ENCODE measurements at places on chromosomes 2 and 18.

DNA sequence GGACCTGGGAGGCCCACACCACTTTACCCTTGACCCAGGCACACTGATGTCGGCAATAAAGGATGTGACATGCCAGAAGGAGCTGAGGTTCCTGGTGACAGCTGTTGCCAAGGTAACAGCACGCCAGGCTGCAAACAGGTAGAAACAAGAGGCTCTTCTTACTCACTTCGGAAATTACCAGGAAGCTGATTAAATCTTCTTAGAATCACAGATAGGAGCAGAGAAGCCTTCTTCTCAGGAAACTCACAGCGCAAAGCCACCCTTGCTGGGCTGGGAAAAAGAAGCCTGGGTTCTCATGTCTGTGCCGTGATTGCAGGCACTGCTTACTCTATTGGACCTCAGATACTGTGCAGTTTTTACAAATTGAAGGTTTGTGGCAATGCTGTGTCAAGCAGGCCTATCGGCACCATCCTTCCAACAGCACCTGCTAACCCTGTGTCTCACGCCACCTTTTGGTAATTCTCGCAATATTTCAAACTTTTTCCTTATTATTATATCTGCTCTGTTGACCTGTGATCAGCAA lies 61.0 kb upstream of the TAF1B start:
- no peaks in the 10 kb centered on the region for H3K36me3 ChIP-seq
- no peak overlapping the region for H3K4me3 ChIP-seq
- H3K4me1 ChIP-seq = peaks cover 19% of the 10 kb centered on the region
- H3K27ac ChIP-seq = no peak overlapping the region

DNA sequence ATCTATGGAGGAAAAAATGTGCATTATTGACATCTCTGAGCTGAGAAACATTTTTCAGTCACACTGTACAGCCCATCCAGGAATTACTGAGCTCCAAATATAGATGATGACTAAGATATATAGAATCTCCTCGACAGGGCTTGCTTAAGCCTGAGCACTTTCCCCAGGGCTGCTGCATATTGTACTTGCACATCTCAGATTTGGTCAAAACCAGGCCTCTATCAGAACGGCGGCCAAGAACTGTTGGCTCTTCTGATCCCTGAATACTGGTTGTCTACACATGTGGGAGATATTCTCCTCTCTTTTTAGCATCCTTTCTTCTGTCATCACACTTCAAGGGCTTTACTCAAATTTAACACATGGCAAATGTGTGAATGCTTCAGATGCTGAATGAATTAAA lies 201.5 kb upstream of the SLC35G4 start:
- H3K4me3 ChIP-seq = no peak overlapping the region
- H3K4me1 ChIP-seq = no peaks in the 10 kb centered on the region
- H3K36me3 ChIP-seq = no peaks in the 10 kb centered on the region
- no peak for DNase-seq
- H3K27ac ChIP-seq = no peak overlapping the region

GRCh38 chr18:54939361-54939917 lies 19.8 kb downstream of the CCDC68 start:
- no peak overlapping the region for H3K27ac ChIP-seq
- no peaks in the 10 kb centered on the region for H3K36me3 ChIP-seq
- no peak for DNase-seq
- no peaks in the 10 kb centered on the region for H3K4me1 ChIP-seq
- H3K27me3 ChIP-seq = no peaks in the 10 kb centered on the region

- DNase-seq = no peak
- no peak overlapping the region for H3K4me3 ChIP-seq
- no peaks in the 10 kb centered on the region for H3K36me3 ChIP-seq
Observed at GRCh38 chr18:35506024-35506712, 8.4 kb upstream of the INO80C start.

GRCh38 chr2:234081970-234082822 lies 31.7 kb downstream of the SPP2 start:
- no peaks in the 10 kb centered on the region for H3K36me3 ChIP-seq
- H3K27ac ChIP-seq = no peak overlapping the region

All from type B pancreatic cell (in vitro differentiated cells).